ENCODE measurements at places on chromosomes 3 and 15. TPM values are rescaled to one million over a fixed set of nuclear protein-coding genes. Genes with fewer than 3 reads are reported as not detected.

DNA sequence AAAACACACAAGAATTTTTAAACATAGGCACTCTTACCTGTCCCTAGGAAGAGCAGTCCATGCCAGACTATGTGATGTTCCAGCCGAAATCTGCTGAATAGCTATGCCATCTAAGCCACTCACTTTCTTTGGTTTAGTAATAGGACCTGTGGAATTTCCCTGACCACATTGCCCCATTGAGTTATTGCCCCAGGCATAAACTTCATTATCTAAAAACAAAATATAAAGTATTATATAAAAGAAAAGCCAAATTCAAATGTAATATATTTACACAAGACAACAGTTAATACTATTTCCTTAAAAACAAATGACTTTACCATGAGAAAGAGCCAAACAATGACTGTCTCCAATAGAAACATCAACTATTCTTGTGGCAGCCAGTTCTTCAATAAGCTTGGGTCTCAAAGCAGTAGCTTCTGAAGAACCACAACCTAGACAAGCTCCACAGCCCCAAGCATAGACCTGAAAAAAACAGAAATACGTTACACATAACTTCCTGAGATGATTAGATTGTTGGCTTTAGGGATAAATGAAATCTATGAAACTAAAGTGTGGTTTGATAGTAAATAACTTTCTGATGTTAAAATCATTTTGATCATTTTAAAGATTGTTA lies 84.3 kb downstream of the HERC1 start:
- DNase-seq: no peak

Gene A4GNT
- total RNA-seq: not detected

Gene PEX5L
- not detected for total RNA-seq

DNA sequence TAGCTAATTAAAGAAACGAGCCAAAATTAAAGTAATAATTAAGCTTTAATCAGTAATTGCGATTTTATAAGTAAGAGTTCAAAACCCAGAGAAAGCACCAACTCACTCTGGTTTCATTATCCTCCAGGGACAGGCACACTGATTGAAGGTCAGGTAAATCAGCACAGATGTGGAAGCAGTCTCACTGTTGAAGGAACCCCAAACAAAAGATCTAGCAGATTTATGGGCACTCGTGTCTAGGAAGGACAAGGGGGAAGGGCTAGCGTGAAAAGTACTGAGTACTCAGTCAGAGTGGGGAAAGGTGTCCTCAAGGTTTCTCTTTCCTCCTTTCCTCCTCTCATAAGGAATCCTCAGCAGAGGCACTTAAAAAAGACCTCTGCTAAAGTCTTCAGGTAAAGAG lies 320.1 kb downstream of the PYDC2 start:
- no peak for DNase-seq

DNA sequence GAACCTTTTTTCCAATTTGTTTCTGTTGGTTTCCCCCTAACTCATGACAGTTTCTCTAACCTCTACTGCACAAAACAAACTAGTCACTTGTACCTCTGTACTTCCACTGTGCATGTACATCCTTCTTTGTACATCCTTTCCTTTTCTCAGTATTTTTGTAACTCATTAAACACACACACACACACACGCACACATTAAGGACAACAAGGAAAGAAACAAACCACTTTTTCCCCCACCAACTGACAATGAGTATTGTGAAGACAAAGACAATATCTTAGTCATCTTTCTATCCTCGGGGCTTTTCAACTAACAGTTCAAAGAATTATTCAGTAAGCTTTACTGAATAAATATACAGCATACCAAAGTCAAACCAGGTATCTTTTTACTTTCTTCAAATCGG lies 170.5 kb downstream of the VPS13C start:
- DNase-seq: no peak

DNA sequence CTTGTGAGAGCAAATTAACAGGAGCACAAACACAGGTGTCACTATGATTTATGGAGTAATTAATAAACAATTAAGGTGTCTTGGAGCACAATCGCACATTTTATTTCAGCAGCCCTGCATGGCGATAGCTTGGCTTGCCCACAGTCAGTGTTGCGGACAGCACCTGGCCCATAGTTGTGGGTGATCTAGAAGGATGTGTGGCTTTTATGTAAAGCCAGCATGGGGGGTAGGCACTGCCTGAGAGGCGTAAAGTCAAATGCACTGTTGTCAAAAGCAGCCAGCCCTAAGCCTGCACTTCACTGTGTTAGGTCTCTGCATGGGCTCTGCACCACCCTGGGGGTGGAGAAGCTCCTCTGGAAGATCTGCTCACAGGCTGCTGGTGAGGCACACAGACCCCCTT lies 177.4 kb upstream of the PPP2R3A start:
- no peak for DNase-seq

- DNase-seq: no peak
These were observed 443.3 kb upstream of the TPRG1 start for GRCh38 chr3:188728371-188728896.

DNA sequence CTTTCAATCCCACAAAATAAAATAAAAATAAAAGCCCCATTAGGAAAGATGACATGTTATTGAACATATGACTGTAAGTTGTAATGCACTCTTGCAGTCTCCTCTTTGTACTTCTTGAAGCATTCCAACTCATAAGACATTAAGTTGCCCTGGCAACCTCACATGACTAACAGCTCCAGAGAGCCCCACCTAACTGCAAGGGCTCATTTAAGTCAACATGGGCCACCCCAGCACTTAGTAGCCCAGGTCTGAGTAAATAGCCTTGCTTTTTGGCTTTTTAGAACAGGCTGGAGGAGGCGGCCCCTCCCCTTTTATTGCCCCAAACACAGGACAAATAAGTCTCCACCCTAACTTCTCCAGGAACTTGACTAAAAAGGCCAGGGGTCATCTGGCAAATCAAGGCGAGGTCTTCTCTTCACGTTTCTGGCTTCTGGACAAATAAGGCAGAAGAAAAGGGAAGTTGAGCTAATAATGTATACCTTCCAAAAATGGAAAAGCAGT lies 135.1 kb downstream of the TMCO5A start:
- no peak for DNase-seq

Measured in activated B cell treated with CpG ODN at 0.5 μM for 24 hours (primary cell).